Endothelial cell (in vitro differentiated cells): ENCODE measurements at places on chromosomes 3 and 15. TPM values are rescaled to one million over a fixed set of nuclear protein-coding genes. Genes with fewer than 3 reads are reported as not detected.

MOBP gene
- total RNA-seq: not detected

DOCK3 gene
- 1.3 TPM for total RNA-seq

CCDC33 gene
- total RNA-seq: 0.51 TPM

CCDC71 gene
- 24.8 TPM for total RNA-seq

PRSS50 gene
- total RNA-seq: 0.38 TPM

TAGLN3 gene
- total RNA-seq: 0.72 TPM
